ENCODE measurements at places on chromosomes 7 and 10.

DNA sequence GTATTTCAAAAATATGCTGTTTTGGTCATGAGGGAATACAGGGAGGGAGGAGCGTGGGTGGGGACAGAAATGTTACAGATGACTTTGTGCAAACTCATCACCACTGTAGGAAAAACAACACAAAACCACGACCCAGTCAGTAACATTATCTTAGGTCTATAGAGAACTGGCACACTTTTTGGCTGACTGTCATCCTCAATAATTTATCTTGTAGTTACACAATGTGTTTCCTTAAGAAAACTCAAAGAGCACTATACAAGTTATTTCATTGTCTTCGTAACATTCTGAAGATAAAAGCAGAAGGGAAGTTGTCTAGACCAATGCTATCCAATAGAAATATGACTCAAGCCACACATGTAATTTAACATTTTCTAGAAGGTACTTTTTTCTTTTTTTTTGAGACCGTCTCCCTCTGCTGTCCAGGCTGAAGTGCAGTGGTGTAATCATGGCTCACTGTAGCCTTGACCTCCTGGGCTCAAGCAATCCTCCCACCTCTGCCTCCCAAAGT lies 16.9 kb upstream of the CDK14 start:
- no peak for DNase-seq

DNA sequence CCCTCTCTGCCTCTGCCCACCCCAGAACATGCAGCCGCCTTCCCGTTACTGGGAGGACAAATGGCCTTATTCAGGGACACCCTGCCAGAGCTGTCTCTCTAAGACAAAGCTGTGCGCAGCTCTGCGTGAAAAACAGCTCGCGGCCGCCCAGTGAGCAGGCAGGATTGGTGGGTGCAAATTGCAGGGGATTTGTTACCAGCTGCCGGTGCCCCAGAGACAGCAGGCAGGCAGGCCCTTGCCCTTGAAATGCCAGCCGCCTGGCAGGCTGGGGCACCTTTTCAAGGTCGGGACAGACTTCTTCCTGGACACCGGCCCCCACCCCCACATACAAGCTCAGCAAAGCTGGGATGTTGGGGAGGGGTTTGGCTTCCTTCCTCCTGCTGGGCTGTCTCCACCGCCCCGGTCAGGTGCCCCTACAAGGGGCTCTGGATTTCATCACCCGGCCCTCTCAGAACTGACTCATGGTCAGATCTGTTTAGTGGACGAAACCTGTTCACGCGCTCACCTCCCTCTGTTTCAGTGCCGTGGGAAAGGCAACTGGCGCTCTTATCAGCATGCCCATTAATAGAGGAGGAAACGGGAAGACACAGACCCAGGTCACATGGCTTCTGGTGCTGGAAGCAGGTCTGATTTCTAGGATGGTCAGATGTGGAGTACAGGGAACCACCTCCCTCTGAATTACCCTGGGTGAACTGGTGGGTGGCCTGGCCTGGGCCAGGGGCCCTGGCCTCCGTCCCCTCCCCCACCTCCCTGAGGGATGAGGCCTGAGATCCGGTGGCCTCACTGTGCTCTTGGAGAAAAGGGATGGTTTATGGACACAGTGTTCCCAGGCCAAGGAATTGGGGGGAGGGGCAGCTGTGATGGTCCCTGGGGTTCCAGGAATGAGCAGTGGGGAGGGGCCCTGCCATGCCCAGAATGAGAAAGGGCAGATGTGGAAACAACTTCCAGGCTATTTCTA lies 123.9 kb upstream of the PPIF start:
- peak; percentile 75 for DNase-seq

DNA sequence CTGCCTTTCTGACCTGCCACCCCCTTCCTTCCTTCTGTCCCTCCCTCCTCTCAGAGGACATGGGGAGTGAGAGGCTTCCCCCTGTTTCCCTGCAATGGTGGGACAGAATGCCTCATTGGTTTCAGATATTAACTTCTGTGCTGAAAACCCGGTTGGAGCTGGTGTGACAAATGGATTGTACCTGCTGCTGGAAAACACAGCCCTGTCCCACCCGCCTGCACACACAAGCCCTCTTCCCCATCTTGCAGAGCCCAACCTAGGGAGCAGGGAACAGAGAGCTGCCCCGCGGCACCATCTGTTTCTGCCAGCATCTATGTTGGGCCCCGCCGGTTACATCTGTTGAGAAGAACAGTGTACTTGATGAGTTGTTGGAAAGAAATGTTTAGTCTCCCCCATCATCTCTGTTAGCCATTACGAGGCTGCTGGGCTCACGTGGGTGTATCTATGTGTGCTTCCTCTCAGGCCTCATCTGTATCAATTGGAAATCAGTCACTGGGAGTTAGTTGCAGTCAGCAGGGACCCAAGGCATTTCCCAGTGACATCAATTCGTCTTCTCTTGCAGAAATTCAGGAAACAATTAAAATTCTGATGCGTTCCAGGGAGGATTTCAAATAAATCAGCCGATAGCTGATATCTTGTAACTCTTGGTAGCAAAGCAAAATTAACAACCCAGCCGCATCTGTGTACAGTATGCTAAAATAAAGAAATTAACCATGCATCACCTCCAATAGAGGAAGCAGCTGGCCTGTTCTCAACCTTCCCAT lies 725.6 kb upstream of the GALNT17 start:
- DNase-seq = no peak

GRCh38 chr10:93816123-93816747 lies 58.5 kb downstream of the LGI1 start:
- peak; percentile 52 for DNase-seq

- no peak for DNase-seq
Observed at GRCh38 chr7:7577888-7578287, 11.2 kb downstream of the MIOS start.

DNA sequence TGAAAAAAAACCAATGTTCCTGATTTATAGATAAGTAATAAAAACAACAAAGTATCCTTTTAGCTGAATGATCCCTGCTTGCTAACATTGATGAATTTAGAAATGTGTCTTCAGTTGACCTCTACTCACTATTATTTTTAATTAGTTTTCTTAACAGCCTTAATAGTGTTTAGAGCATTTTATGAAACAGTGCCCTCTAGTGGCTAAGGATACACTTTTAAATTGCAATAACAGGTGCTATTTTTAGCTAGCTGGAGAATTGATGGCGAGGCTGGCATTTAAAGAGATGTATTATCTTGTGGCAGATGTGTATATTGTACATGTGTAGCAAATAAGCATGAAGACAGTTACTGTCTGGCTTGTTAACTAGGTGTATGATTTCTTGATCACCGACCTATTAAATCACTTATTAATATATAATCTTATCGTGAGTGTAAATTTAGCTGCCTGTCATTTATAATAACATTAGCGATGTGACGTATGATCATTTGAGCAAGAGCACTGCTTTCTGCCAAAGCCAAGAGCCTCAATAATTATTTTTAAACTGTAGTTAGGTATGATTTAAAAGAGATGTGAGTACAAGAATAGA lies 451.9 kb downstream of the DPP6 start:
- DNase-seq = peak; percentile 75

All from globus pallidus (tissue), 1 donor.